ENCODE measurements at places on chromosomes 2 and 18.

GRCh38 chr2:27356056-27356381 lies 545 bp downstream of the GTF3C2 start:
- peak; percentile 57 for DNase-seq

GRCh38 chr2:234258562-234259141 lies 208.2 kb downstream of the SPP2 start:
- DNase-seq, result no peak

GRCh38 chr18:38045845-38046244 lies 480.2 kb upstream of the CELF4 start:
- no peak for DNase-seq

DNA sequence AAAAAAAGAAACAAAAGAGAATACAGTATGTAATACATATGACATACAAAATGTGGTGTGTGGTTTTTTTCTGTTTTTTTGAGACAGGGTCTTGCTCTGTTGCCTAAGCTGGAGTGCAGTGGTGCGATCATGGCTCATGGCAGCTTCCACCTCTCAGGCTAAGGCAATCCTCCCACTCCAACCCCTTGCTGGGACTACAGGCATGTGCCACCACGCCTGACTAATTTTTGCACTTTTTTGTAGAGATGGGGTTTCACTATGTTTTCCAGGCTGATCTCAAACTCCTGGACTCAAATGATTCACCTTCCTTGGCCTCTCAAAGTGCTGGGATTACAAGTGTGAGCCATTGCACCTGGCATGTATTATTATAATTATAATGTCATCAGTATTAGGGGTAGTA lies 38.9 kb downstream of the DHX57 start:
- no peak for DNase-seq

GRCh38 chr2:19767899-19768298 lies 133.9 kb downstream of the TTC32 start:
- no peak for DNase-seq

DNA sequence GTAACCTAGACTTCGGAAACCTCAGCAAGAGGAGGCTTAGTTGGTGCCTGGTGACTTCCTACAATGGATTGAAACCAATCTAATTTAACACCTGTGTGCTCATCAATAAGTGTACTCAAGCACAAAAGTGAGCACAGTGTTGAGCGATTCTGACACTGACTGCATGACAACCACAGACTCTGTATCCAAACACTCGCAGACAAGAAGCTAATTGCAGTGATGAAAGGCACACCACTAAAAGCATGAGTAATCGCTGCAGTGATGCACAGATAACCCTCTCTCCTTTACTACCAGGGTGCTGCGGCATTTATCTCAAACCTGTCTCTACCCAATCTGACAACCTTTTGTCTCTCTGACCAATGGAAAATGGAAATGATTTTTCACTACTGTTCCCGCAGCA lies 168.1 kb downstream of the AFF3 start:
- DNase-seq, result no peak

- peak; percentile 66 for DNase-seq
Observed at GRCh38 chr18:27136208-27136535, 48.9 kb downstream of the CHST9 start.

GRCh38 chr18:77899972-77900754 lies 650.5 kb downstream of the GALR1 start:
- DNase-seq, result peak; percentile 46

- DNase-seq, result no peak
Observed at GRCh38 chr18:74402806-74403433, 54.2 kb downstream of the DIPK1C start.

DNA sequence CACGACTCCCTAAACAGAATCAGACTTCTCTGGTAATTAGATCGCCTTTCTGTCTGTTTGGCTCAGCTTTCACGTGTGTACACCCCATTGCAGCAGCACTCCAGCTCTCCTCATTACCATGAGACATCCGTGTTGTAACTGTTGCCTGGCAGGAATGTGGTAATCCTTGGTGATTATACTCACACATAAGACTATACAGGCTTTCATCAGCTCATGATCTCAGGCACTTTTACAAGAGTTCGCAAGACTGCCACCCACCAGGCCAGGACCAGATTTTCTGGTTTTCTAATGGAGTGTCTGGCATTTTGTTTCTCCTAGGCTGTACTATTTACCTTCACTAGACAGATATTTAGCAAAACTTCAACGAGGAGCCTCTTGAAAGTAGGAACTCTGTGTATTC lies 50.2 kb downstream of the ACVR1 start:
- peak; percentile 81 for DNase-seq

- DNase-seq, result no peak
Observed at GRCh38 chr2:133586978-133587377, 18.7 kb upstream of the NCKAP5 start.

- peak; percentile 55 for DNase-seq
Observed at GRCh38 chr2:231200805-231201474, 2.5 kb downstream of the ARMC9 start.

GRCh38 chr2:3650140-3650920 lies 7.7 kb upstream of the ALLC start:
- DNase-seq, result no peak

DNA sequence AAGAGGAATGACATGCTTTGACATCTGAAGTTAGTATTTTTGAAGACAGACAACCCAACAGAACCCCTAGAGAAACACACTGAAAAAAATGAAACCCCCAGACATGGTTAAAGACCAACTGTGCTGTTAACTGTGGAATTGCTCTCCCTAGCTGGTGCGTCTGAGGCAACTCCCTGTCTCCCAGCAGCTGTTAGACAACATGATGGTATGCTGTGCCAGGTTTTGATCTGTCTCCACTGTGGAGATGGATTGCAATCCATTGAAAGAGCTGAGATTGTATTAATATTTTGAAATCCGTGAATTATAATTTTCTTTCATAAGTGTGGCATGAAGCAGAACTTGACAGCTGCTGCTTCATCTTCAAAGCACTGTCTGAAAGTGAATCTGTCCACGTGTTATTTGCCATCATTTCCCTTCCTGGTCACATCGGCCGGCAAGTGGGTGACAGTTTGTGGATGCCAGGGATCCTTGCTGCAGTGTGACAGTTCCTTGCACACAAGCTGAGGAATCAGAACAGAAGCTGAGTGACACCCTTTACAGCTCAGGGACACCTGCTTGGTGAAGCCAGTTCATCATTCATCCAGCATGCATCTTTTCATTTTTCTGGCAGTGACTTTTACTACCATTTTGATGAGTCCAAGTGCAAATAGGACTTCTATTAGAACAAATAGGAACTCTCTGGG lies 58.2 kb upstream of the ACSL3 start:
- no peak for DNase-seq

DNA sequence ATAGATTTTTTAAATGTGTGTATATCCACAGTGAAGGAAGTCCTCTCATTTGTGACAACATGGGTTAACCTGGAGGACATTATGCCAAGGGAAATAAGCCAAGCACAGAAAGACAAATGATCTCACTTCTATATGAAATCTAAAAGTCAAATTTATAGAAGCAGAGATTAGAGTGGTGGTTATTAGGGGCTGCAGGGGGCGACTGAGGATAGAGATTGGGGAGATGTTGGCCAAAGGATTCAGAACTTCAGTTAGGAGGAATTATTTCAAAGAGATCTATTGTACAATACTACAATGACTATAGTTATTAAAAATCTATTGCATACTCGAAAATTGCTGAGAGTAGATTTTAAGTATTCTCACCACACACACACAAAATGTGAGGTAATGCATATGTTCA lies 252.4 kb upstream of the SLC39A10 start:
- DNase-seq, result no peak

DNA sequence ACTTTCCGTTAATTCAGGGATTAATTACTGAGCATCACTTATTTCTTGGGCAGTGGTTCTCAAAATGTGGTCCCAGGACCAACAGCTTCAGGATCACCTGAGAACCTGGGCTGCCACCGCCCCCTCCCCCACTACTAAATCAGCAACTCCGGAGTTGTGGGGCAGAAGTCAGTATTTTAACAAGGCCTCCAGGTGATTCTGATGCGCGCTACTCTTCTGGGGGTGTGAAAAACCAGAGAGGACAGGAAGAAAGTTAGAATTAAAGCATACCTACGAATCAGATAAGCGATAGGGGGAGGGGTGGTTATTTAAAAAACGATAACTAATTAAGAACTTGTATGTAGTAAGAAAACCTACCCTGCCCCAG lies 319 bp downstream of the ZSCAN30 start:
- no peak for DNase-seq

- no peak for DNase-seq
Observed at GRCh38 chr2:160506371-160507045, 12.9 kb upstream of the RBMS1 start.

DNA sequence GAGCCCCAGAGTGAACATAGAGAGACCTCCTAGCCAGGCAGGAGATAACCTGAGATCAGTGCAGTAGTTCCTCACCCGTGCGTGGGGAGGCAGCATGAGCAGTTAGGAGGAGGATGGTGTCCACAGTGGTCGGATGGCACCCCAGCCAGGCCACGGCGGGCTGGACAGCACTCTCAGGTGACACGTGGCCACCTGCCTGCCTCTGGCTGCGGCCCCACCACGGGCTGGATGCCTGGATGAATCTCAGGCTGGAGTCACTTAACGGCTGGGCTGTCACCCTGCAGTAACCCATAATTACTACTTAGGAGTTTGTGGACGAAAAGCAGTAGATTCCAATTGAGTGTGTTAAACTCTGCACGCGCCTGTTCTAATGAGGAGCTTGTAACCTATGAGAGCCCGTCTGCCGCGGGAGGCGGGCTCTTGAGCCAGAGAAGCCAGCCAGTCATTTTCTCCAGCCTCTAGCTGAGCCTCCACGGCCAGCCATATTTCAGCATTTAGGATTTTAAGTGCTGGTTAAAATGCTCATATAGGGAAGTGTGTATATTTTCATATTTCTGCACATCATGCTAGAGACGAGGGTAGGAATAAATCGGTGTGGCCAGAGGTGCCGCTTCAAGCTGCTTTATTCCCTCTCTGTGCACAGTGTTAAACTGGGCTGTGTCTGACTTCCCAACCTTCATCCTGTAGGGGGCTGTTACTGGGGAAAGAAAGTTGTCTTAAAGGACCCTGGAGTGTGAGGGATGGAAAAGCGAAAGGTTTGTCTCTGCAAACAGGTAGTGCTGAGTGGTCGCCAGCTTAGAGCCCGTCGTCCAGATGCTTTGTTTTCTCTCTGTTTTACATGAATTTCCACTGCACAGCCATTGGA lies 144.0 kb downstream of the GLI2 start:
- DNase-seq, result peak; percentile 60

GRCh38 chr18:58110398-58110797 lies 66.4 kb downstream of the NEDD4L start:
- no peak for DNase-seq

DNA sequence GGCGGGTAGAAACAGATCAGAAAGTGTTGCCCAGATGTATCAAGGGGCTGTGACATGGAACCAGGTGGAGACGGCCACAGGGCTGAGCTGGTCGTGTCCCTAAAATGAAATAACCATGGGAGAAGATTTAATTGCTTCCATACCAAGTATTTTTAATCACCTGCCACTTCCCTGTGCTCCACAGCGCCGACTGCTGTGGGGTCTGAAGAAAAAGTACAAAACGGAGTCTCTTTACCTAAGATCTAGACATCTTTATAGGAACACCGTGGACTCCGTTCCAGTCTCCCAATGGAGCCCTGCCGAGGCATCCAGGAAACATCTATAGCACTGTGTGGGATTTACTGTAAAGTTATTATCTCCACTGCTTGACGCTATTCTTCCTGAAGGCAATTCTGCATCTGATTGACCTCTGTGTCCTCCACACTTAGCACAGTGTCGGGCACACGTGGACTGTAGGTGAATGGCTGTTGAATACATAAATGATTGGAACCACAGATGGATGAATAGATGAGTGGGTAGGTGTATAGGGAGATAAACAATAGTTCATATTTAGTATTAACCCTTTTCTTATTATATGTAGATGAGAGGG lies 21.6 kb upstream of the GYPC start:
- DNase-seq, result no peak

- DNase-seq, result peak; percentile 4
Observed at GRCh38 chr2:27942612-27943547, 52.4 kb downstream of the BABAM2 start.

- no peak for DNase-seq
Observed at GRCh38 chr18:44458777-44459176, 221.9 kb upstream of the SETBP1 start.

GRCh38 chr2:119301413-119301812 lies 65.2 kb downstream of the C2orf76 start:
- DNase-seq, result no peak

DNA sequence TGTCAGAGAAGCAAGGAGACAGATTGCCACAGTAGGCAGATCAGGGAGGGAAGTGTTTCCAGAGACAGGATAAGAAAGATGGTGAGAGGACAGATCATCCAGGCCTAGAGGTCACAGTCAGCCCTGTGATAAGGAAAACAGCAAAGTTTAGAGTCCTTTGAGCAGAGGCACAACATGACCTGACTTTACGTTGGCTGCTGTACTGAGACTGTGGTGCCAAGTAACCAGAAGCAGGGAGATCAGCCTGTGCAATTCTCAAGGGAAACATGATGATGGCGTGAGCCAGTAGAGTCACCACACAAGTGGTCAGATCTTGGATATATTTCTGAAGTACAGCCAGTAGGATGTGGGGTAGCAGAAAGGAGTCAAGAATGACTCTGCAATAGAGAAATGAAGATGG lies 43.7 kb downstream of the SMC6 start:
- no peak for DNase-seq

DNA sequence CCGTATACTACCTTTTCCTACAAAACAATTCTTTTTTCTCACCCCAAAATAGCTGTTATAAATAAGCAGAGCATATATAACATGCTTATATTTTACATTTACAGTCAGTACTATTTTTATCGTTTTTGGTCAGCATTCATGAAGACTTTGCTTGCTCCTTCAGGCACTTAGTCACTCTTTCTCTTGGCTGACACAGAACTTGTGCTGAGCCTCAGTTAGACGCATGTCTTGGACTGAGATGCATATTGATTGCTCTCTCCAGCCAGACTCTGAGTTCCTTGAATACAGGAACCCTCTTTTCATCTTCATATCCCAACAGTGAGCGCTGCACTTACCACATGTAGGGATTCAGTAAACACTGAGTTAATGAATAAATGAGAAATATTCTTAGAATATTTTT lies 158.3 kb downstream of the RTN4 start:
- DNase-seq, result no peak

- no peak for DNase-seq
Observed at GRCh38 chr2:168662651-168663208, 139.7 kb upstream of the NOSTRIN start.

GRCh38 chr2:206218796-206219499 lies 55.5 kb upstream of the ZDBF2 start:
- DNase-seq, result no peak

- DNase-seq, result no peak
Observed at GRCh38 chr2:27831279-27832050, 58.7 kb downstream of the RBKS start.
